ENCODE measurements at places on chromosomes 5 and 9. TPM values are rescaled to one million over a fixed set of nuclear protein-coding genes. Genes with fewer than 3 reads are reported as not detected.
A peak's percentile ranks its signal among the peaks of the same experiment; 100 is the strongest.

DNA sequence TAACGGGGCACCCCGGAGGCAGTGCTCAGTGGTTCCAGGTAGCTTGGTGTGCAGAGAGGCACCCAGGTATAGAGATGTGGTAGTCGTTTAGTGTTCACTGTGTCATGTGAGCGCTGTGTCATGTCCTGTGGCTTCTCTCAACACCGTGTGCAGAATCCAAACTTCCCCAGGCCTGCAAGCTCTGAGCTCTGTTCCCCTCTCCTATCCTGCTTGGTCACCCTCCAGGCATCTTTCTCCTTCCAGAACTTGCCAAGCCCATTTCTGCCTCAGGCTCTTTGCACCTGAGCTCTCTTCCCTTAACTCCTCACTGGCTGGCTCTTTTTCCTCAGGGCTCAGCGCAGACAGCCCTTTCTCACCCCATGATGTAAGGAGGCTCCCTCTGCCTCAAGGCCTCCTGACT, 64.8 kb downstream of the CARTPT start:
- no peak for DNase-seq

DNA sequence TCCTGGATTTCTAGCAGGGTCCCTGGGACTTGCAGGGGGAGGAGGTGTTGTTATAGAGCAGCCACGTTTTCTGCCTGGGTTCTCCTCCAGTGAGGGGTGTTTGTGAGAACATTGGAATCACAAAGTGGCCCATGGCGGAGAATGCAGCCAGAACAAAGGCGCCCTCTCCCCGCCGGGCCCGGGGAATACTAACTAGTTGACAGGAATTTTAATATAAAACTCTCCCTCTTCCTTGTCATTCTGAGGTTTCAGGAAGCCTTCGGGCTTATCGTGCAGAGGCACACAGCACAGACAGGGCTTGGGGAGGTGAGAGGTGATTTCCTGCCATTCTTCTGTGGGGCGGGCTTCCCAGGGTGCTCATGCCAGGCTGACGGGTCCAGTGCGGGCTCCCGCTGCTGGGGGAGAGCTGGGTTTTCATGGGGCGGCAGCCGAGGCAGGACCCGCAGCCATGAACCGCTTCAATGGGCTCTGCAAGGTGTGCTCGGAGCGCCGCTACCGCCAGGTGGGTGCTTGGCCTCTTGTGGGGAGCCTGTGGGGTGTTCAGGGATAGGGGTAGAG, 37.7 kb downstream of the RGS3 start:
- no peak for DNase-seq

DNA sequence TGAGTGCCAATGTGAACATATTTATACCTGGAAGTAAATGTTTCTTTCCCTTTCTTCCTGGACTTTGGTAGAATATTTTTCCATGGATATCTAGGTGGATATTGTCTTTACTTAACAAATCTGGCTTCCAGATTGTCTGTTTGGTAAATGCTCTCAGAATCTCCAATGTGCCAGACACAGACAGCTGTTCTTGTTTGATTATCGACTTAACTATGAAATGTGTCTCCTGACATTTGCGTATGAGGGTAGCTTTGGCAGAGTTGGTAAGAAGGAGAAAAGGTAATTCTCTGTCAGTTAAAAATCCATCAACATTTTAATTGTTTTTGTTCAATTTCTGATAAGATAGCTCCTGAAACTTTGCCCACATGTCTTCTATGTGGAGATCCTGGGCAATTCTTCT, 196.4 kb upstream of the NUDT12 start:
- no peak for DNase-seq

DNA sequence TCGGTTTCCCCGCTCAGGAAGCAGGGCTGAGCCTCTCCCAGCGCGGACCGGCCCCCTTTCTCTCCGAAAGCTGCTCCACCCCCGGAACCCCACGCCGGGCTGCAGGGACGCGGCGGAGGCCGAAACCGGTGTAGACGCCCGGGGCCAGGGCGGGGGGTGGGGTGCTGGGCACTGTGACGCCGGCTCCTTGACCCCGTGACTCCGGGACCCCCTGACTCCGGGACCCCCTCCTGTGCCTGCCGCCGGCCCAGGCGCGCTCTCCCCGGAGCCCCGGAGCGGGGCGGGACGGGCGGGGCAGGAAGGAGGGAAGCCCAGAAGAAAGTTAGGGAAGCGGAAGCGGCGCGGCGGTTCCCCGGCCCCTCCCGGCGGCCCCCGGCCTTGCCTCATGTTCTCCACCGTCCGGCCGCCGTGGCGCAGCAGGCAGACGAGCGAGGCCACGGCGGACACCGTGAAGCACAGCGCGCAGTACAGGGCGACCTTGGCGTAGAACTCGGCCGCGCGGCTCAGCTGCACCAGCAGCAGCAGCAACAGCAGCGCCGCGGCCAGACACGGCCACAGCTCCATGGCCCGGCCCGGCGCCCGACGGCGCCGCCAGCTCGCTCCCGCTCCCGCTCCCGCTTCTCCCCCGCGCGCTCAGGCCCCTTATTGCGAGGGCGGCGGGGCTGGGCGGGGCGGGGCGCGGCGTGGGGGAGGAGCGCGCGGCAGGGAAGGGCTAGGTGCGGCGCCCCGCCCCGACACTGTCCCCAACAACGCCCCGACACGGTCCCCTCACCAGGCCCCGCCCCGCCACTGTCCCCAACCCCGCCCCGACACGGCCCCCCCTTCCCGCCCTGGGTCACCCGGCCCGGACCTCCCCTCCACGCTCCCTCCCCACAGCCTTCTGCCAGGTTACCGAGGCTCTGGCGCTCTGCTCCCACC, at the start of gene AGPAT2:
Gene AGPAT2 (minus strand): TSS at position 664 of the 918 bp plus-strand sequence. CDS start 100 bp downstream, at position 564.
- peak; percentile 91 for DNase-seq

Gene SLC25A2
- not detected for total RNA-seq

DNA sequence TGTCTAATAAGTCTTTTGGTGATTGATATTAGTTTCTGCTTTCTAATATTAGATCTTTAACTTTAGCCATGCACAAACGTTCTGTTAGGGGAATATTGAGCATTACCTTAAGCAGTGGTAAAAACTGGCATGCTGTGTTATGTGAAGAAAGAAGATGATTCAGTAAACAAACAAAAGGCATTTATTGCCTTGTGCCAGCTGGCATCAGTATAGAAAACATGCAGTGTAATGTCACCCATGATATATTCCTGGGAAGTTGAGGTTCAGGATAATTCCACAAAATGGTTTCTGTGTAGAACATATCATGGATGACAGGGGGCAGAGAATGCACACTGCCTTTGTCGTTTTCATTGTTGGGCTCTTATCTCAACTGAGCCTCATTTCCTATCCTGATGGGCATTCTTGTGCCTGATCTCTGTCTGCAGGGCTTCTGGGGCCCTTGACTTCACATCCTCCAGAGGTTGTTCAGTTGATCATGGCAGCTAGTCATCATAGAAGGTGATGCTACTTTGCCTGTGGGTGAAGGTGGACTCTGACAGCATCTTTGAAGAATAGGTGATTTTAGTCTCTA, 24.2 kb downstream of the LRRTM2 start:
- DNase-seq, result no peak

GRCh38 chr5:122413722-122414121, 101.7 kb downstream of the SNCAIP start:
- DNase-seq, result no peak

- peak; percentile 69 for DNase-seq
Measured at GRCh38 chr5:72452515-72453245, 54.5 kb downstream of the ZNF366 start.

Gene GPRIN1
- total RNA-seq, result 0.21 TPM

Gene ARHGEF37
- 16.6 TPM for total RNA-seq

- DNase-seq, result no peak
Measured at GRCh38 chr5:78215565-78215964, 78.9 kb downstream of the AP3B1 start.

GRCh38 chr5:14706615-14707021, 42.1 kb downstream of the OTULIN start:
- DNase-seq, result no peak

DNA sequence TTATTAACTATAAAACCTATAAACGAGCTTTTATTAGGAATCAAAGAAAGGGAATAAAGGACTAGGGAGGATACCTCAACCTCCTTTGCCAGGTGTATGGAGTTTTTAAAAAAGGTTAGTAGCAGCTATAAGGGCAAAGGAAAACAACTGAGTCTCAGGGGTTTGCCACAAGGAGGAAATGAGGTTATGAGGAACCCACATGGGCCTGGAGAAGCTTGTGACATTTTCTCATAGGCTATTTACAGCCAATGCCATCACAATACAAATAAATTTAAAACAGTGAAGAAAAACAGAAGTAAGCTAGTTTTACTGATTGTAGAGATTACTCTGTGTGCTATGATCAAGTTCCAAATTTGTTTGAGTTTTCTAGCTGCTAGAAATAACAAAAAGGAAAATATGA, 92.6 kb downstream of the CDKN2A start:
- no peak for DNase-seq

Gene MPDZ
- 23.1 TPM for total RNA-seq

DNA sequence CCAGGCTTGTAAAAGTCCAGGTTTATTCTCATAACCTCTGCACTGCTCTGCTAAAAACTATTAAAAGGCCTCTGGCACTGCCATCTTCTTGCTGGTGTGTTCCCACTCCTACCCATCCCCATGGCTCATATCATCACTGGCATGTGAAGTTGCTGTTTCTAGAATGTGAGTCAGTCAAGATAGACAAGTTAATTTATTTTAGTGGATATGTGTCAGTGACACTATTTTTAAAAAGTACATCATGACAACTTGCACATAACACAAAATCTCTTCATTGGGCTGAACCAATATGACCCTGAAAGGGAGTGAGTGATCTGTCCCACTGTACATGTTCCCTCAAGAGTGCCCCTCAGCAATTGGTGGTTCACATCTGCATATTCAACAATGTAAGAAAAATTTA, 299.7 kb downstream of the NFIB start:
- DNase-seq, result no peak

GRCh38 chr5:181160-181559, 10.1 kb upstream of the LRRC14B start:
- DNase-seq, result peak; percentile 3

Gene AIF1L
- total RNA-seq, result 3.7 TPM

GRCh38 chr9:4235871-4236804, 63.7 kb downstream of the GLIS3 start:
- no peak for DNase-seq

Measured in psoas muscle (tissue), 8 donors.